ENCODE measurements at places on chromosomes 13 and 19.

DNA sequence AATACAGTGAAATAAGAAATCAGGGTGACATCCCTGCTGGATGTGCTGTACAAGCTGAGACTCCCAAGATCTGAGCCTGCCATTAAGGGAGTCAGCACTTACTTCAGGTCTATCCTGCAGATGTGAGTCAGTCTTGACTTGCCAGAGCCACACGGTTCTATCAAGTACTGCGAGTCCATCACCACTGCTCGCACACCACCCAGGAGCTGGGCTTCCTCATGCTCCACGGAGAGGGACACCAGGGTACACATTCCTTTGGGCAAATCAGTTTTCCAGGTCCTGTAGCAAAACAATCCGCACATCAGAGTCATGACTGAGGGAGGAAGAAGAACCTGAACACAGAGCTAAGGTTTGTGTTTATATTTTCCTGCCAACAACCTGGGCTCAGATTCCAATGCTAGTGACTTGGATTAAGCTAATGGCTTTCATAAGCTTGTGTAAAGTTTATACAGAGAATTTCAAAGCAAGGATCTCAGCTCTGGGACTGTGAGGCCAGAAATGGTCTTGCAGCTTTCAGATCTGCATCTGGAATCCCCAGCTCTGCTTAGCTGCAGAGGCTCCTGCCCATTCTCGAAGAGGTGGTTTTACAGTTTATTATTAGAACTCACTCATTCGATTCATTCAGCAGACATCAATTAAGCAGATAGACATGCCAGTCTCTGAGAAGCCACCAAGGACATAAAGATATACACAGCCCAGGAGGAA is 90.6 kb downstream of the KL start:
- DNase-seq = no peak

GRCh38 chr19:47112166-47112996 is 1.2 kb downstream of the ZC3H4 start:
- peak; percentile 92 for DNase-seq

GRCh38 chr19:29587518-29587986 is 18.5 kb upstream of the POP4 start:
- peak; percentile 95 for DNase-seq

DNA sequence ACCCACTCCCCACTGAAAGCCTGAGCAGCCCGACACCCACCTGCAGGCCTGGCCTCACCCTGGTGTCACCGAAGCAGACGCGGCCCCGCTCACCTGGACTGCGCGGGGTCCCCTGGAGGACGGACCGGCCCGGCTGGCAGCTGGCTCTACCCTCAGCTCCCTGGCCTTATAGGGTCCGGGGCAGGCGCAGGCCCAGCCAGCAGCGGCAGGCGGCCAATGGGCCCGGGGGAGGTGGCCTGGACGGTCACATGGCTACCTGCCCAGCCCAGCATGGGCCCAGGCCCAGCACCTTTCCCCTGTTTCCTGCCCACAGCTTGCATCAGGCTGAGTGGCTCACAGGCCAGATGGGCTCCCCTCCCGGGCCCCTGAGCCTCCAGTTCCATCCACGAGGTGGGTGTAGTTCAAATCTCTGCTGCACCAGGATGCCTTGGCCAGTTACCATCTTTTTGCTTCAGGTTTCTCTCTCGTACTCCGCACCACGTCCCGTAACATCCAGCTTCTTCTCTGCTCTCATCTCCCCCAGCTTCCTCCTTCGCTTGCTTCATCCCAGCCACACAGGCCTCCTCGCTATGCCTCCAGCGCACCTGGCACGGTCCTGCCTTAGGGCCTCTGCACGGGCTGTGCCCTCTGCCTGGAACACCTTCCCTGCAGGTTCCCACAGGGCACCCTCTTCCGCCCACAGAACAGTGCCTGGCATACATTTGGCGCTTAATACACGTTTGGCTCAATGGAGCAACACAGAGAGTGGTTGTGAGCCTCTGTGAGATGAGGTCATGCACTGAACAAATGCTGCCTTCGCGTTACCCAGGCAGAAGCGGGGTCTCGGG is at the start of gene PLIN4:
TSS of gene PLIN4 (minus strand) at position 142 of the 827 bp plus-strand sequence. CDS start 214 bp downstream, outside the sequence.
- peak; percentile 74 for DNase-seq

GRCh38 chr13:79780240-79780639 is 299.3 kb downstream of the NDFIP2 start:
- no peak for DNase-seq

Data from islet precursor cell (in vitro differentiated cells).